ENCODE measurements at places on chromosomes 2 and 18. TPM values are rescaled to one million over a fixed set of nuclear protein-coding genes. Genes with fewer than 3 reads are reported as not detected.

DNA sequence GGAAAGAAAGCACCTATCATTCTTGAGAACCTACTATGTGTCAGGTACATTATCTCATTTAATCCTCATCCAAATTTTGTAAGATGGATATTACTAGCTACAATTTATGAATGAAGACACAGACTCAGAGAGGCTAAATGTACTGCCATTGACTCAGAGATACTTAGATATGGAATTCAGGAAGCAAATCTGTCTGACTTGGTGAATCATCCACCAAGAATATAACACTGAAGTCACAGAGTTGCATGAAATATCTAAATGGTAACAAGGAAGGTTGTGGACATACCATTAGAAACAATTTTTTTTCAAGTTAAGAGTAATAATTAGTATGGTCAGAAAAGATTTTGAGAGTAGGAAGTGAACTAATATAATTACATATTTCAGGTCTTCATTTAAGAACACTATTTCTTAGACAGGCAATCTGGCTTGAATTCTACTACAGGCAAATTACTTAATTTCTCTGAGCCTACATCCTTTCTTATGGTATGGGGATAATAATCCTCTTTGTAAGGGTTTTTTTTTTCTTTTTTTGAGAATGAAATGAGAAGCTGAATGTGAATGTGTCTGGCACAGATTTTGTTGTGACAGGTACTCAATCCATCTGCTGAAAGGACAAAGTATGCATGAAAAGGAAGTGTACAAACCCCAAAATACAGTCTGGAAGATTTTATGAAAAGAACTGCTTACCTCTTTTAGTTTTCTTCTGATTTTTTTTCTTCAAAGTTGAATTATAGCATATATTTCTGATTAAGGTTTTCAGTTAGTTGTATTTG is 14.8 kb upstream of the C2orf66 start:
- DNase-seq = no peak

GRCh38 chr2:21812766-21813165 is 689.0 kb downstream of the TDRD15 start:
- DNase-seq = no peak

- no peak for DNase-seq
Observed at GRCh38 chr2:98869870-98870269, 66.2 kb downstream of the CRACDL start.

GRCh38 chr2:227322530-227323205 is 2.4 kb upstream of the MFF start:
- no peak for DNase-seq

GRCh38 chr2:203105996-203106395 is 91.3 kb downstream of the NBEAL1 start:
- DNase-seq = no peak

GRCh38 chr2:173997753-173998152 is 32.6 kb upstream of the SP3 start:
- no peak for DNase-seq

GRCh38 chr2:40448476-40449079 is 3.3 kb downstream of the SLC8A1 start:
- peak; percentile 41 for DNase-seq

- no peak for DNase-seq
Observed at GRCh38 chr2:174952607-174953006, 52.6 kb downstream of the CHN1 start.

GRCh38 chr18:56019908-56020307 is 431.9 kb upstream of the TCF4 start:
- no peak for DNase-seq

GRCh38 chr2:2939078-2939795 is 438.4 kb downstream of the EIPR1 start:
- DNase-seq = no peak

- DNase-seq = no peak
Observed at GRCh38 chr2:144452989-144453336, 67.0 kb downstream of the ZEB2 start.

- DNase-seq = no peak
Observed at GRCh38 chr2:108145557-108146326, 94.0 kb upstream of the SULT1C3 start.

GRCh38 chr2:139465789-139466188 is 685.6 kb upstream of the NXPH2 start:
- no peak for DNase-seq

GRCh38 chr2:105581555-105581944 is 163.2 kb upstream of the NCK2 start:
- no peak for DNase-seq

DNA sequence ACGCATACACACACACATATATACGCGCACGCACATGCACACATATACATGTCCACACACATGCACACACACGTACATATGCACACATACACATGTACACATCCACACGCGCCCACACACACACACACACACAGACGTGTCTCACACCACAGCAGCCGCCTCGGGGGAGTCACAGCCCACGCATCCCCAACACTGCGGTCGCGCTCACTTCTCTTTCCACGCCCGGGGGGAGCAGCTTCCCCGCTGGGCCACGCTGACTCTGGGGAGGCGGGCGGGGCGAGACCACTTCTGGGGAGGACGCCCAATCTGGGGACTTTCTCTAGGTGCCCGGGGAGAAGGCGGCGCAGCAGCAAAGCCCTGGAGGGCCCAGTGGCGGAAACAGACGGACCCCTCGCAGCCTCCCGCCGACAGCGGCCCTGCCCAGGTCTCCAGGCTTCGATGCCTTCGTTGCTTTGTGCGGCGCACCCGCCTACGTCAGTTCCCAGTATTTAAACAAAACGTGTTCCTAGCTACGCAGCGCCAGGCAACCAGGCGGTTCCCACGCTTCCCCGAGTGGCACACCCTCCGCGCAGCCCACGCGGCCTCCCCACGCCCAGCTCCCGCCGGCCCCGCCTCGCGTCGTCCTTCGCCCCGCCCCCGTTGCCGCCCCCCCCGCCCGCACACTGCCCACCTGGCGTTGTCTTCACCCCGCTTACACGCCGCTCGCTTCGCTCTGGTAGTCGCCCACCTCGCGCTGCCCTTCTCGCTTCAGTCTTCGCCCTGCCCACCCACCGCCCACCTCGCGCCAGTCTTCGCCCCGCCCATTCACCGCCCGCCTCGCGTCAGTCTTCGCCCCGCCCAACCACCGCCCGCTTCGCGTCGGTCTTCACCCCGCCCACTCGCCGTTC is 810 bp upstream of the RBFA start:
- DNase-seq = peak; percentile 98

GRCh38 chr2:23015651-23016200 is 369.3 kb upstream of the KLHL29 start:
- DNase-seq = no peak

The CRYGC gene
- total RNA-seq = not detected

The CYP26B1 gene
- 0.22 TPM for total RNA-seq

The TRIM43 gene
- total RNA-seq = not detected

The CD226 gene
- total RNA-seq = 0.04 TPM

The FAM237A gene
- not detected for total RNA-seq

The DYNAP gene
- total RNA-seq = 2.3 TPM

The TCF23 gene
- not detected for total RNA-seq
